ENCODE measurements at places on chromosomes 2 and 18. TPM values are rescaled to one million over a fixed set of nuclear protein-coding genes. Genes with fewer than 3 reads are reported as not detected.

GRCh38 chr18:34222307-34223163 is 2.2 kb downstream of the NOL4 start:
- peak; percentile 51 for DNase-seq

Gene CARF
- polyA plus RNA-seq, result 0.81 TPM

DNA sequence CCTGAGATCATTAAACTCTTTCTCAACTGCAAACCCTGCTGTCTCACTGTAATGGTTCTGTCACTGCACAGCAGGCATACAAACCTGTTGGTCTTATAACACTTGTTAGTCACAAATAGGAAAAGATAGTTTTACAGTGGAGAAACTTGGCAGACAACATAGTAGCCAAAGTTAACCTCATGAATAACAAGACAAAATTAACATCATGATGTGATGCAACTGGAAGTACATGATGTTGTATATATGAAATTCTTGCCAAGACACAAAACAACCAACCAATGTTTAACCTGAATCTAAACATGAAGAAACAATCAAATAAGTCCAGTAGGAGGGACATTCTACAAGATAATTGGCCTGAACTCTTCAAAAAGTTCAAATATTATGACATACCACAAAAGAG is 189.3 kb downstream of the RNF152 start:
- no peak for DNase-seq

Gene MAT2A
- polyA plus RNA-seq, result 134 TPM

- no peak for DNase-seq
These were observed 174.2 kb upstream of the RBMS1 start for GRCh38 chr2:160667811-160668210.

- no peak for DNase-seq
These were observed 1606.3 kb downstream of the SUCLG1 start for GRCh38 chr2:82852787-82853186.

DNA sequence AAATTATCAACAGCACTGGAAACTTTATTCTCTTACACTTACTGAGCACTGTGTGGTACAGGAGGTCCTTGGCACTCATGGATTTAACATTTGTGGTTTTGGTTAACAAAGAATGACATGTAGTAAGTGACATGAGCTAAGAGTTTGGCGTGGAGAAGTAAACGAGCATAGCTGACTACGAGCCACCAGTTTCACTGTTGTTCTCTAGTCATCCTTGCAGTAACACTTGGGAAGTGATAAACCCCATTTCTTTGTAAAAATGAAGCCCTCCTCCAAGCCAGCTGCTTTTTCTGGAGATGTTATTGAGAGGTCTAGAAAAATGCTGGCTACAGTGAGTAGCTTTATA is 32.7 kb downstream of the QPCT start:
- DNase-seq, result no peak

- no peak for DNase-seq
These were observed 65.1 kb downstream of the CUL3 start for GRCh38 chr2:224520064-224520463.

Gene ASB18
- polyA plus RNA-seq, result 1.1 TPM

GRCh38 chr18:37403100-37403781 is 162.4 kb downstream of the CELF4 start:
- DNase-seq, result peak; percentile 36

Gene DAW1
- 0.03 TPM for polyA plus RNA-seq

- no peak for DNase-seq
These were observed 52.8 kb upstream of the ITGA6 start for GRCh38 chr2:172374318-172375240.

Gene KLHL30
- polyA plus RNA-seq, result 67.7 TPM

Gene SGPP2
- polyA plus RNA-seq, result not detected

Gene DUSP19
- 0.65 TPM for polyA plus RNA-seq

DNA sequence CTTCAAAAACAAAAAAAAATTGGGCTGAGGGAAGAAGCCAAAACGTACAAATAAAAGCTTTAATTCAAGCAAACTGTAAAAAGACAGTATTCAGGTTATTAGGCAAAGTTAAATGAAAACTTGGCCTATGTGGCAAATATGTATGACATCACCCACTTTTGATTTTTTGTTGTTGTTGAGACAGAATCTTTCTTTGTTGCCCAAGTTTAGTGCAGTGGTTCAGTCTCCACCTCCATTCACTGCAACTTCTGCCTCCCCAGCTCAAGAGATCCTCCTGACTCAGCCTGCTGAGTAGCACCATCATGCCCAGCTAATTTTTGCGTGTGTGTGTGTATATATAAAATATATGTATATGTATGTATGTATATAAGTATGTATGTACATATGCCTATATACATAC is 440.4 kb upstream of the NRXN1 start:
- no peak for DNase-seq

DNA sequence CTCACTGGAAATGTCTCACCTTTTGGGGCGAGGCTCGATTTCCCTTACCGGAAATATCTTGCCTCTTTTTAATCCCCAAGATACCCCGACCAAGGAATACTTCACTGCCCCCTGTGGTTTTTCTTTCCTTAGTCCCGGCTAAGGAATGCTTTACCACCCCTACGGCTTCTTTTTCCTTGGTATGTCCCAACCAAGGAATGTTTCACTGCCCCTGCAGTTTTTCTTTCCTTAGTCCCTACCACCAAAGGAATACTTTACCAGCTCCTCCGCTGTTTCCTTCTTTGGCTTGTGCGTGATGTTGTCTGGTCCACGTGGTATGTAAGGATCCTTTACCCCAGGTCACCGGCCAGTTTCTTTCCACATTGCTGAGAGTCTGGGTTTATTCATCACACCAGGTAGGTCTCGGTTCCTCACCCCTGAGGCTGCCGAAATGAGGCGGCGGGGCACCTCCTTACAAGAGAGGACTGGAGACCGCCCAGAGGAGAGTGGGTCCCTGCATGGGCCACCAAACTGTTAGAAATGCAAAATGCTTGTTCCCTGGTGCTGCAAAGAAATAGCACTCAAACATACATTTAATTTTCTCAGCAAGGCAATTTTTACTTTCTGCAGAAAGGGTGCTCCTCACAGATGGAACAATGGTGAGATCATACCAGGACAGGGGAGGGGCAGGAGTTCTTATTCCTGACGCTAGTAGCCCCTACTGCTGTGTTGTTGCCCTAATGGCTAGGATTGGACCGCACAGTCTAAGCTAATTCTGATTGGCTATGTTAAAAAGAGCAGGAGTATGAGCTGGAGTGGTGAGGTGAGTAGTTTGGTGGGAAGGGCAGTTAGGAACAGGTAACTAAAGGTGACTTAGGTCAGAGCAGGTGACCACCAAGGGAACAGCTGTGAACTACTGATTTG is 33.4 kb upstream of the CLASP1 start:
- DNase-seq, result no peak

Data from psoas muscle (tissue), 8 donors.